ENCODE measurements at places on chromosomes 16 and 17.

- DNase-seq: no peak
These were observed 19.2 kb downstream of the TMEM114 start for GRCh38 chr16:8571061-8571596.

GRCh38 chr16:2042171-2042985, 5.3 kb downstream of the NTHL1 start:
- DNase-seq: no peak

- no peak for DNase-seq
These were observed 30.9 kb upstream of the CLEC18B start for GRCh38 chr16:74451951-74452758.

GRCh38 chr16:29815032-29815721, 775 bp upstream of the PAGR1 start:
- DNase-seq: peak; percentile 48

- DNase-seq: no peak
These were observed 27.9 kb downstream of the OMG start for GRCh38 chr17:31269036-31269577.

- no peak for DNase-seq
These were observed 10.0 kb downstream of the HAGH start for GRCh38 chr16:1816396-1817275.

GRCh38 chr17:48620461-48621139, 5.5 kb upstream of the HOXB8 start:
- DNase-seq: peak; percentile 69

All from right kidney (tissue), 9 donors.